T-cell (primary cell): ENCODE measurements at places on chromosomes 12 and 14.

- H3K27me3 ChIP-seq: peaks cover 22% of the 10 kb centered on the region
- H3K4me1 ChIP-seq: no peaks in the 10 kb centered on the region
- H3K4me3 ChIP-seq: no peak overlapping the region
- H3K36me3 ChIP-seq: no peaks in the 10 kb centered on the region
- DNase-seq: no peak
Observed at GRCh38 chr14:64845878-64846277, 33.8 kb downstream of the SPTB start.

DNA sequence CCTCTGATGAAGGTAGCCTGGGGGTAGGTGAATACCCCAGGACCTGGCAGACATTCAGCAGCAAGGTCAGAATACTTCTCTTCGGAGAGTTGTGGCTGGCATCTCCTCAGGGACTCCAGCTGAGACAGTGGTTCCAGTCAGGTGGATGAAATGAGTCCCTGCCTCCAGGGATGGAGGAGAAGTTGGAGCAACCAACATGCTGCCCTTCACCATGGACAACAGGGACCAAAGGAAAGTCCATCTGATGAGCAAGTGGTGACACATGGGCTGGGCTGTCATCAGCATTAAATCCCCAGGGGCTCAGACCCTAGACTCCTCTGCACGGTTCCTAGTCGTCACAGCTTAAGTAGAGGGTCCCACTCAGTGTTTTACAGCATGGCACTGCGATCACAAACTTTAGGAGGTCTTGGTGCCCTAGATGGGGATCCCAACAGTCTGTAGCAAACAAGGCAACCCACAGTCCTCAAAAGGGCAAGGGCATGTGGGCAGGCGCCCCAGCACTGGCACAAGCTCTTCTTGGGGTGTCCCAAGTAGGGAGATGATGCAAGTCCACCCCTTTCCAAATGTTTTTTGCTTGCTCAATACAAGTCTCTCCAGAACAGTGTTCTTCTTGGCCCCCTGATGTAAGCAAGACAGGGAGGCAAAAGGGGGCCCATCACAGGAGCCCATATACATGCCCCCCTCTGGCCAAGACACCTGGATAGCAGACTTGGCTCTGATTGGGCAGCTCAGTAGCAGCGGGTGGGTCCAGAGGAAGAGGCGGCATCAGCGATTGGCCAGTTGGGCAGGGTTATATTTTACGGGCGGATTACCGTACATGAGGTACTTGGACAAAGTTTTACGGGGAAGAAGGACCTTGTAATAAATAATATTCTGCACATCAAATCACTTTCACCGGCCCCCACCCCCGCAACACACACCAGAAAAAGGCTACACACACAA is 10.8 kb upstream of the CDH24 start:
- H3K4me1 ChIP-seq: peaks cover 12% of the 10 kb centered on the region
- peaks cover 10% of the 10 kb centered on the region for H3K36me3 ChIP-seq
- DNase-seq: no peak
- no peak overlapping the region for H3K4me3 ChIP-seq
- peak overlapping the region; percentile 38 for H3K27ac ChIP-seq

GRCh38 chr12:63777340-63777739 is 2.4 kb upstream of the RXYLT1 start:
- H3K27me3 ChIP-seq: no peaks in the 10 kb centered on the region
- peaks cover 9% of the 10 kb centered on the region for H3K4me1 ChIP-seq
- no peak for DNase-seq
- no peak overlapping the region for H3K4me3 ChIP-seq

GRCh38 chr14:30211326-30211725 is 283.7 kb upstream of the PRKD1 start:
- H3K4me1 ChIP-seq: no peaks in the 10 kb centered on the region
- H3K4me3 ChIP-seq: no peak overlapping the region
- H3K27me3 ChIP-seq: no peaks in the 10 kb centered on the region
- no peaks in the 10 kb centered on the region for H3K36me3 ChIP-seq

GRCh38 chr12:95102916-95103671 is 29.7 kb upstream of the NR2C1 start:
- DNase-seq: no peak
- H3K27ac ChIP-seq: no peak overlapping the region
- H3K4me3 ChIP-seq: no peak overlapping the region
- no peaks in the 10 kb centered on the region for H3K36me3 ChIP-seq

DNA sequence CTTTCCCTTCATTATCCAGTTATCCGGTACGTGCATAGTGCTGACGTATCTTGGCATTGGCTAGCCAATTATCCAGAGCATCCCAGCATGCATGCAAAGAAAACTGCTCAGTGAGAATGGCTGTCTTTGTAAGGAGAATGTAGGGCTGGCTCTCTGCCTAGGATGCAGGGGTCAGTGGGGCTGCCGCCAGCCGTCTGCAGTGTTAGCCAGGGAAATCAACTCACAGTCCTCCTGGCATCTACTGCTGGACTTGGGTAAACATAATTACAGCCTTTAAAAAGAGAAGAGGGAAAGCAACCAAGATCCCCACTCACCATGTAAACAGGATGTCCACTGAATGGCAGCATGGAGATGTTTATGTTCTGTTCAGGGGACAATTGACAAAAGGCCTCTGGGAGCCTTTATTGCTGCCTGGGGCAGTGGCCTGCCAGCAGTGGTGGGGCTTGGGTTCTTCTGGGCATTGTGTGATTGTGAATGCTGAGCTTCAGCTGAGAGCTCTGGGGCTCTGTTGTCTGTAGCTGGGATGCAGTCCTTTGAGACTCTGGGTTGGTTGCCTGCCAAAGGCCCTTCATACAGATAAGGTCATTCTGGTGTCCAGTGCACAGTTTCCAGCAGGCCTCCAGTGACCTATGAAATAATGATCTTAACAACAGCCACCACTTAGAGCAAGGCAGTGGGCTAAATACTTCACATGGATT is 121.8 kb downstream of the TBC1D30 start:
- no peak for DNase-seq
- H3K4me3 ChIP-seq: no peak overlapping the region
- H3K36me3 ChIP-seq: no peaks in the 10 kb centered on the region
- no peak overlapping the region for H3K27ac ChIP-seq
- H3K4me1 ChIP-seq: no peaks in the 10 kb centered on the region

DNA sequence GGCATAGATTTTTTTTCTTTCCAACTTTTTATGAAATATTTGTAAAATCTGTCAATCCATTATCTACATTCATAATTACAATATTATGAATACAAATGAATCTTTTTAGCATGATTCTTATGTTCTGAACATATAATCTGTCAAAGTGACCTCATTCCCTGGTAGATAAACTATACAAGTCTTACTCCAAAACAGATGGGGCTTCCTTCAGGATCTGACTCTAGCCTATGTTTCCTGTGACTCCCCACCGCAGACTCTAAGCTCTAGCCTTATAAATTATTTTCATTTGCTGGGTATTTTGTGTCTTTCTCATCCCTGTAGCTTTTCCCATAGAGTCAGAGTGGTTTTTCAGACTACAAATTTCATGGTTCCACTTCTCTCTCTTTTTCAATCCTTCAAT is 202.1 kb upstream of the KITLG start:
- no peaks in the 10 kb centered on the region for H3K36me3 ChIP-seq
- H3K4me1 ChIP-seq: no peaks in the 10 kb centered on the region
- no peak overlapping the region for H3K4me3 ChIP-seq
- H3K27me3 ChIP-seq: no peaks in the 10 kb centered on the region
- H3K27ac ChIP-seq: no peak overlapping the region
- DNase-seq: no peak

- peaks cover 57% of the 10 kb centered on the region for H3K4me1 ChIP-seq
- DNase-seq: peak; percentile 56
- peak overlapping the region; percentile 90 for H3K4me3 ChIP-seq
- no peaks in the 10 kb centered on the region for H3K27me3 ChIP-seq
- peak overlapping the region; percentile 97 for H3K27ac ChIP-seq
- peaks cover 45% of the 10 kb centered on the region for H3K36me3 ChIP-seq
Observed at GRCh38 chr12:6953442-6954315, 2.5 kb downstream of the PTPN6 start.

DNA sequence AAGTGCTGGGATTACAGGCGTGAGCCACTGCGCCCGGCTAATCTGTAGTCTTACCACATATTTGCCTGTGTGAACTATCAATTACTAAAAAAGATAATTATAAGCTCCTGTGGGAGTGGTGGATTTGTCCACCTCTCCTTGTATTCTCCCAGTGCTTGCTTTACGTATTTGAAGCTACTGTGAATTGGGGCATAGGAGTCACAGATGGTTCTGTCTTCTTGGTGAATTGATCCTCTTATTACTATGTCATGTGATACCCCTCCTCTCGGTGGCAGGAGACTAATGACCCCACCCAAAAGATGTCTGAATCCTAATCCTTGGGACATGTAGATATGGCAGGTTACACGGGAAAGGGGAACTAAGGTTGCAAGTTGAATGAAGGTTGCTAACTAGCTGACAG is 11.8 kb downstream of the GPR132 start:
- no peaks in the 10 kb centered on the region for H3K4me1 ChIP-seq
- peaks cover 25% of the 10 kb centered on the region for H3K36me3 ChIP-seq
- H3K4me3 ChIP-seq: no peak overlapping the region
- H3K27ac ChIP-seq: no peak overlapping the region
- no peak for DNase-seq

GRCh38 chr14:103393676-103394626 is 8.7 kb downstream of the MARK3 start:
- no peak overlapping the region for H3K4me3 ChIP-seq
- H3K27me3 ChIP-seq: no peaks in the 10 kb centered on the region
- no peak overlapping the region for H3K27ac ChIP-seq
- DNase-seq: no peak

DNA sequence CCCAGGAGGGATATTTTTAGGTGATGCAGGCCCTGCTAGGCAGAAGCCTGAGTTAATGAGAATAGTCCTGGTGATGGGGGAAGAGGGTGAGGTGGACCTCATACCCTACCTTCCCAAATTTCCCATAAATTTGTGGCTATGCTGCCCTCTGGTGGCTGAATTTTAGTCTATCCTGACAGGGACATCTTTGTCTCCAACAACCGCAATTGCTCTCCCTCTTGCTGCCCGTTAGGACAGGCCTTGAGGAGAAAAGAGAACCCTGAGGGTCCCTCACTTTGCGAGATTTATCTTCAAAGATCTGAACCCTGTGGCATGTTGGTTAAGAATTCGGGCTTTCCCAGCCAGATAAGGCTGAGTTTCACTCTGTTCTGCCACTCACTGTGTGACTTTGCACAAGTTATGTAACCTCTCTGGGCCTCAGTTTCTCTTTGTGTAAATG is 9.8 kb upstream of the ZNF385A start:
- no peak overlapping the region for H3K4me3 ChIP-seq
- peaks cover 34% of the 10 kb centered on the region for H3K4me1 ChIP-seq
- H3K27ac ChIP-seq: no peak overlapping the region
- peaks cover 48% of the 10 kb centered on the region for H3K36me3 ChIP-seq

DNA sequence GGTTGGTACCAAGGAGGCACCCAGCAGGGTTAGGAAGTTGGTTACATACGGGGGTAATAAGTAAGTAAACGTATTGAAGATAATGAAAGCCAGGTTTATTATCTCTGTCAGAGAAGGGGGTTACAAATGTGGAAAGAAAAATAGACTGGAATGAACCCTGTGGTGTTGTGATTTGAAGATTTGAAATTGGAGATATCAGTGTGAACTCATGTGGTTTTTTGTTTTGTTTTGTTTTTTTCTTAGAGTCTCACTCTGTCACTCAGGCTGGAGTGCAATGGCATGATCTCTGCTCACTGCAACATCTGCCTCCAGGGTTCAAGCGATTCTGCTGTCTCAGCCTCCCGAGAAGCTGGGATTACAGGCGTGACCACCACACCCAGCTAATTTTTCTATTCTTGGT is 14.1 kb upstream of the SLC25A3 start:
- no peaks in the 10 kb centered on the region for H3K36me3 ChIP-seq
- no peak overlapping the region for H3K27ac ChIP-seq
- H3K4me1 ChIP-seq: no peaks in the 10 kb centered on the region

DNA sequence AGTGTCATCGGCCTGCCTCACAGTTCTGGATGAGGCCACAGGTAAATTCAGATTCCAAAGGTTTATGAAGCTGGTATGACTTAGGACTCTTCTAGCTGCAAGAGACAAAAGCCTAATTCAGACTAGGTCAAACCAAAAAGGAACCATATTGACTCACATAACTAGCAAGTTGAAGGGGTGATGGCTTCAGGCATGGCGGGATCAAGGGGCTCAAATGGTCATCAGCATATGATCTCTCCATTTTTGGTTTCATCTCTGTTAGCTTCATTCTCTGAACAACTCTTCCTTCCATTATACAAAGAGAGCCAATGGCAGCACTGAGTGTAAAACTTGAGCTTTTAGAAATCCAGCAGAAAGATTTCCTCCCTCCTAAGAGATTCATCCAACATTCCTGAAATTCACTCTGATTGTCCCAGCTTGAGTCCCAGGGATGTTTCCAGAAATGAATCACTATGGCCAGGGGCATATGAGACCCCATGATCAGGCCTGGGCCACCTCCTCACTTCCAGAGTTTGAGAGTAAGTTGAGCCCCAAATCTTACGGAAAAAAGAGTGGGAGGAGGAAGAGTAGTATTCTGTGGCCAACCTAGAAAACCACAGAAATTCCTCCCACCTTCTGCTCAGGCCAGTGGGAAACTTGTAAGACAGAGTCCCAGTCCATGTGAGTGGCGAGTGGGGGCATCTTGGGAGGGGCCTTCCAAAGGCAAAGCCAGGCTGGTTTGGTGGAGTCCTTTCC is 2.0 kb upstream of the MAP1LC3B2 start:
- no peak overlapping the region for H3K4me3 ChIP-seq
- peaks cover 45% of the 10 kb centered on the region for H3K4me1 ChIP-seq
- no peaks in the 10 kb centered on the region for H3K27me3 ChIP-seq
- no peaks in the 10 kb centered on the region for H3K36me3 ChIP-seq
- no peak for DNase-seq
- H3K27ac ChIP-seq: no peak overlapping the region

- H3K4me1 ChIP-seq: no peaks in the 10 kb centered on the region
- H3K27ac ChIP-seq: no peak overlapping the region
- no peaks in the 10 kb centered on the region for H3K27me3 ChIP-seq
- no peak for DNase-seq
- no peak overlapping the region for H3K4me3 ChIP-seq
- no peaks in the 10 kb centered on the region for H3K36me3 ChIP-seq
Observed at GRCh38 chr12:130240831-130241590, 78.7 kb downstream of the FZD10 start.

DNA sequence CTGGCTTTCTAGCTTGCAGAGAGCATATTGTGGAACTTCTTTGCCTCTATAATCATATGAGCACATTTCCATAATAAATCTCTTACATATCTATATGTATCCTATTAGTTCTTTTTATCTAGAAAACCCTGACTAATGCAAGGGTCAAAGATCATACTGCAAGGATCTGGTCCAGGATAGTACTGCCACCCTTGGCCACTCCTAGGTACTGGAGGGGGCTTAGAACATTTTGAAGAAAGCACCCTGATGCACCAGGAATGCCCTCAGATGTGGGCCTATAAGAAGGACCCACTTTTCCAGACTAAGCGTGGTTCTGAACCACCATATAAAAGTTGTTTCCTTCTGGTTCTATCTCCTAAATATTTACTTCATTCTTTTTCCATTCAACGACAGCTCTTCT is 14.6 kb downstream of the ATXN7L3B start:
- H3K36me3 ChIP-seq: no peaks in the 10 kb centered on the region
- no peak for DNase-seq
- H3K4me3 ChIP-seq: no peak overlapping the region
- H3K27ac ChIP-seq: no peak overlapping the region
- H3K4me1 ChIP-seq: no peaks in the 10 kb centered on the region
